ENCODE measurements at places on chromosomes 11 and 22. TPM values are rescaled to one million over a fixed set of nuclear protein-coding genes. Genes with fewer than 3 reads are reported as not detected.

DNA sequence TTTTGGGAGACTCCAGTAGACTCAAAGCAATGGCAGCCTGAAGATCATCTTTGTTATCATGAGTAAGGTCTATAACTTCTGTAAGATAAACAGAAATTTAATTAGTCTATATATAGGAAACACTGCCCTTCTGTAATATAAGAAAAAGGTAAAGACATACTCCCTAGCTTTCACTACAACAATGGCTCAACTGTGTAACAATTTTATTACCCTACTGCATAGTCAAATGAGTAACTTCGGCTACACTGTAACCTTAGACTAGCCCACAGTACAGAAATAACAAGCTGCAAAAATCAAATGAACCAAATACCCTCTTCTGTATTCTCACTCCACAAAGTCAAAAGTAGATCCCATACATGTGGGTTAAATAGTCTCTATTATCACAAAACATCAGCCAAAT is 33.7 kb downstream of the USP28 start:
- peaks cover 59% of the 10 kb centered on the region for H3K36me3 ChIP-seq
- H3K27me3 ChIP-seq = no peaks in the 10 kb centered on the region
- no peak overlapping the region for H3K27ac ChIP-seq
- H3K4me3 ChIP-seq = no peak overlapping the region
- no peak for DNase-seq

- peaks cover 14% of the 10 kb centered on the region for H3K36me3 ChIP-seq
- H3K27ac ChIP-seq = no peak overlapping the region
- peaks cover 7% of the 10 kb centered on the region for H3K4me1 ChIP-seq
- H3K27me3 ChIP-seq = no peaks in the 10 kb centered on the region
Measured at GRCh38 chr11:66006134-66006890, 4.0 kb downstream of the BANF1 start.

OVCH2 gene
- total RNA-seq = not detected

SLC16A8 gene
- total RNA-seq = 0.28 TPM

DNA sequence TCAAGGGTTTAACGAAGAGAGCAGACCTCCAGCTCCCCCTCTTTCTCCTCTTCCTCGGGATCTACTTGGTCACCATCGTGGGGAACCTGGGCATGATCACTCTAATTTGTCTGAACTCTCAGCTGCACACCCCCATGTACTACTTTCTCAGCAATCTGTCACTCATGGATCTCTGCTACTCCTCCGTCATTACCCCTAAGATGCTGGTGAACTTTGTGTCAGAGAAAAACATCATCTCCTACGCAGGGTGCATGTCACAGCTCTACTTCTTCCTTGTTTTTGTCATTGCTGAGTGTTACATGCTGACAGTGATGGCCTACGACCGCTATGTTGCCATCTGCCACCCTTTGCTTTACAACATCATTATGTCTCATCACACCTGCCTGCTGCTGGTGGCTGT is 363 bp downstream of the OR8A1 start:
- no peak overlapping the region for H3K4me3 ChIP-seq
- no peaks in the 10 kb centered on the region for H3K36me3 ChIP-seq
- DNase-seq = no peak
- no peaks in the 10 kb centered on the region for H3K4me1 ChIP-seq
- H3K27ac ChIP-seq = no peak overlapping the region

DNA sequence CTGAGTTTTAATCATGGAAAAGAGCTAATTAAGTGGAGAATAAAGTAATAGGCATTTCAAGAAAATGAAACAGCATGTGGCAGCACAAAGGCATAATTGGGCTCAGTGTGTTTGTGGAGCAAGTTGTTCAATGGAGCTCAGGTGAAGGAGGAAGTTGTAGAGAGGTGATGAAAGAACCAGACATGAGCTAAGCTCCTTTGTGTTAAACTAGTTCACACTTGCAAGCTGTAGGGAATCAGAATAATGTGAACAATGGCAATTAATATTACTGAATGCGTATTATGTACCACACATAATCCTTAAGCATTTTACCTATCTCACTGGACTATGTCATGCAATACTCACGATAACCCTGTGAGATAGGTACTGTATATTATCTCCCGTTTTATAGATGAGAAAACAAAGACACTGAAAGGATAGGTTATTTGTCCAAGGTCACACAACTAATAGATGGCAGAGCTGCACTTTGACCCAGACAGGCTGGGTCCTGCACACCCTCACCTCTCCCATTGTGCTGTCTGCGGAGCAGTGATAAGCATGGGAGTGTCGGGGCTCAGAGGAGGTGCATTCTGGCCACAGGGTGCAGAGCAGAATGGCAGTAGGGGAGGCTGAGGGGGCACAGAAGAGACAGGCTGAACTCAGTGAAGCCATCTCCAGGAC is 8.9 kb downstream of the OLFML1 start:
- H3K4me1 ChIP-seq = no peaks in the 10 kb centered on the region
- H3K4me3 ChIP-seq = no peak overlapping the region
- no peaks in the 10 kb centered on the region for H3K36me3 ChIP-seq
- no peaks in the 10 kb centered on the region for H3K27me3 ChIP-seq
- no peak overlapping the region for H3K27ac ChIP-seq
- no peak for DNase-seq

GPR83 gene
- total RNA-seq = 0.12 TPM

ZP1 gene
- total RNA-seq = not detected

DNA sequence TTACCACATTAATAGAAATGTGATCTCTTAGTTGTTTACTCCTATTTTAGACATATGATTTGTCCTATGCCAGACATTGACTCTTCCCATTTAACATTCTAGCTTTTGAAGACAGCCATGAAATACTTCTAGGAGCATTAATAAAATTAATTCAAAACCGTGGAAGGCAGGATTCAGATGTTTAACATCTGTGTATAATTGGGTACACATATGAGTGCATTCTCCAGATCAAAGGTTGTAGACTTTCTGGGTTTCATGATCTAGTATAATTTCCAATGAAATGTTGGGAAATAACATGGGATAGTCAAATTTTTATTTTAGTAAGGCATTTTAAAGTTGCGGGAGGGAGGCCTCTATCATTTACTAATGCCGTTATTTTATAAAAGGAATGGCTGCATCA is 35.2 kb upstream of the CCDC89 start:
- no peak overlapping the region for H3K4me3 ChIP-seq
- H3K4me1 ChIP-seq = no peaks in the 10 kb centered on the region
- H3K36me3 ChIP-seq = no peaks in the 10 kb centered on the region
- no peak overlapping the region for H3K27ac ChIP-seq
- no peak for DNase-seq

DNA sequence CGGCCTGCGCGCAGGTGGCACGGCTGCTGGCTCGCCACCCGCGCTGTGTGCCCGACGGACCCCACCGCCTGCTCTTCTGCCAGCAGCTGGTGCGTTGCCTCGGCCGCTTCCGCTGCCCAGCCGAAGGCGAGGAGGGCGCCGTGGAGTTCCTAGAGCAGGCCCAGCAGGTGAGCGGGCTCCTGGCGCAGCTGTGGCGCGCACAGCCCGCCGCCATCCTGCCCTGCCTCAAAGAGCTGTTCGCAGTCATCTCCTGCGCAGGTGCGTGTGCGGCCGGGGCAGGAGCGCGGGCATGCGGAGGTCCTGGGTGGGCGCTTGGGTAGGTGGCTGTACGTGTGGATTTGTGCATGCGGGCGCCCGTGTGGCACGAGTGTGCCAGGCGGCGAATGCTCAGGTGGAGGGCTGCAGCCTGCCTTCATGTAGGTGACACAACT is 8.0 kb downstream of the USP35 start:
- no peak overlapping the region for H3K27ac ChIP-seq
- no peak for DNase-seq
- peaks cover 29% of the 10 kb centered on the region for H3K36me3 ChIP-seq
- H3K4me1 ChIP-seq = no peaks in the 10 kb centered on the region

DNA sequence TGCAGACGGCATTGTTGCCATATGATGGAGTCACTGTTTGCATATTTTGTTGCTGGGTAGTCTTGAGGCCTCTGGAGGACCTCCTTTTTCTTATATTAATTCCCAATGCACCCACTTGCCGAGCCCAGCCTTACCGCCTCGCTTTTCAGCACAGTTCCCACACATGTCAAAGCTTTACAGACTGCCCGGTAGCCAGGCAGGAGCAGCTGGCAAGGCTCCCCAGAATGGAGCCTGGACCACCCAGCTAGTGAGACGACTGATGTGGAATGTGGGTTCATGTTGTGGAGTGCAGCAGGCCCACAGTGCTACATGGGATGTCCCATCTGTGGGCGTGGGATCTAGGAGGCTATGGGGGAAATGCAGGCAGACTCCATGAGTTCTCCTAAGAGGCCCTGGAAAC is 99.4 kb upstream of the MTMR2 start:
- H3K4me3 ChIP-seq = no peak overlapping the region
- H3K4me1 ChIP-seq = no peaks in the 10 kb centered on the region
- H3K36me3 ChIP-seq = no peaks in the 10 kb centered on the region
- H3K27me3 ChIP-seq = no peaks in the 10 kb centered on the region
- no peak overlapping the region for H3K27ac ChIP-seq

- no peaks in the 10 kb centered on the region for H3K4me1 ChIP-seq
- H3K27ac ChIP-seq = no peak overlapping the region
- no peaks in the 10 kb centered on the region for H3K36me3 ChIP-seq
- no peaks in the 10 kb centered on the region for H3K27me3 ChIP-seq
- no peak for DNase-seq
Measured at GRCh38 chr11:9071692-9072091, 19.7 kb downstream of the SCUBE2 start.

GRCh38 chr11:67586568-67587250 is 3.1 kb downstream of the GSTP1 start:
- peaks cover 33% of the 10 kb centered on the region for H3K36me3 ChIP-seq
- no peak overlapping the region for H3K4me3 ChIP-seq
- no peaks in the 10 kb centered on the region for H3K27me3 ChIP-seq
- no peak overlapping the region for H3K27ac ChIP-seq
- no peak for DNase-seq

TESMIN gene
- total RNA-seq = 0.78 TPM

DNA sequence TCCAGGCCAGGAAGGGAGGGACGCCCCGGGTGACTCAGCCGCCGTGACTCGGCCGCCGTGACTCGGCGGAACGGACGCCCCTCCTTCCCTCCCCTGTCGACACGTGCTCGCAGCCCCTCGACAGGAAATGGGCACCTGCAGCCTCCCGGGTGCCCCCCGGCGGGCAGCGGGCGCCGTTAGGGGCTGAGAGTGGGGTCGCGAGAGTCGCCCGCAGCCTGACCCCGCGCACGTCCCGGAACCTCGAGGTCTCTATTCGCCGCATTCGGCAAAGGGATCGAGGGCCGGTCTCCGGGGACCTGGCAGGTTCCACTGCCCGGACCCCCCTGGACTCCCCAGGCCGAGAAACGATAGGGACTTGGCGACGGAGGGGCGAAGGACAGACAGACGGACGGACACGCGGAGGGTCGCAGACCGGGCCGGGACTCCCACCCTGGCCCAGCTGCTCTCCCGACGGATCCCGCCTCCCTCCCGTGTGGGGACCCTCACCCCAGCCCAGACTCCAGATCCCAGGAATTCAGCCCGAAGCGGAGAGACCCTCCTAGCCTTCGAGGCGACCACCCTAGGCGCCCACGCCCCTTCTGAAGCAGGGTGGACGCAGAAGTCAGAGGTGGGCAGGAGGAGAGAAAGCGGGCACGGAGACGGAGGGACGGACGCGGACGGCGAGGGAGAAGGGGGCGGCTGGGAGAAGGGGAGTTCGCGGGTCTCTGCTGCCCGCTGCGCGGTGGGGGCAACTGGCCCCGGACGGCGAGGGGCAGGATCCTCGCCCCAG is 648 bp downstream of the FOSL1 start:
- H3K36me3 ChIP-seq = no peaks in the 10 kb centered on the region
- H3K4me1 ChIP-seq = peaks cover 16% of the 10 kb centered on the region
- H3K27me3 ChIP-seq = no peaks in the 10 kb centered on the region
- H3K4me3 ChIP-seq = peak overlapping the region; percentile 59

DNA sequence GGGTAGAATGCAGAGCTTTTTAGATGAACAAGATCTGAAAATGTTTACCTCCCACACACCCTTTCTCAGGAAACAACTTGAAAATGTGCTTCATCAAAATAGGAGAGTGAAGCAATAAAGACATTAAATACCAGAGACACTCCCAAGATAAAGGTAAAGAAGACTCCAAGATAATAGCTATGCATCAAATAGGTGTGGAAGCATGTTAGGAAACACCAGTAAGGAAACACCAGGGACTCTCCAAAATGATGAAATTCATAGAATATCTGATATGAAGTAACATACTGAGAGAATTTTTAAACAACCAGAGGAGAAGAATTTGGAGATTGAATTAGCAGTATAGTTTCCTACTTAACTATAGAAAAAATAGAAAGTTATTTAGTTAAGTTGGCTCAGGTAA is 57.0 kb downstream of the OR10A6 start:
- no peak overlapping the region for H3K27ac ChIP-seq
- DNase-seq = no peak
- H3K4me1 ChIP-seq = no peaks in the 10 kb centered on the region
- no peaks in the 10 kb centered on the region for H3K36me3 ChIP-seq

- H3K27ac ChIP-seq = no peak overlapping the region
- no peak overlapping the region for H3K4me3 ChIP-seq
- H3K4me1 ChIP-seq = no peaks in the 10 kb centered on the region
- H3K36me3 ChIP-seq = no peaks in the 10 kb centered on the region
- no peaks in the 10 kb centered on the region for H3K27me3 ChIP-seq
Measured at GRCh38 chr11:35752115-35752514, 89.5 kb downstream of the TRIM44 start.

DNA sequence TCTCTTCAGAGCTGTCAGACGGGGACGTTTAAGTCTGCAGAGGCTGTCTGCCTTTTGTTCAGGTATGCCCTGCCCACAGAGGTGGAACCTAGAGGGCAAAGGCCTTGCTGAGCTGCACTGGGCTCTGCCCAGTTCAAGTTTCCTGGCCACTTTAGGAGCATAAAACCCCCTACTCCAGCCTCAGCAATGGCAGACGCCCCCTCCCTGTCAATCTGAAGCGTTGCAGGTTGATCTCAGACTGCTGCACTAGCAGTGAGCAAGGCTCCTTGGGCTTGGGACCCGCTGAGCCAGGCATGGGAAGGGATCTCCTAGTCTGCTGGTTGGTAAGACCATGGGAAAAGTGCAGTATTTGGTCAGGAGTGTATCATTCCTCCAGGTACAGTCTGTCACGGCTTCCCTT is 66.6 kb upstream of the TP53I11 start:
- no peaks in the 10 kb centered on the region for H3K4me1 ChIP-seq
- no peak for DNase-seq
- no peak overlapping the region for H3K4me3 ChIP-seq
- no peak overlapping the region for H3K27ac ChIP-seq

PLEKHA7 gene
- total RNA-seq = 24.6 TPM

DNA sequence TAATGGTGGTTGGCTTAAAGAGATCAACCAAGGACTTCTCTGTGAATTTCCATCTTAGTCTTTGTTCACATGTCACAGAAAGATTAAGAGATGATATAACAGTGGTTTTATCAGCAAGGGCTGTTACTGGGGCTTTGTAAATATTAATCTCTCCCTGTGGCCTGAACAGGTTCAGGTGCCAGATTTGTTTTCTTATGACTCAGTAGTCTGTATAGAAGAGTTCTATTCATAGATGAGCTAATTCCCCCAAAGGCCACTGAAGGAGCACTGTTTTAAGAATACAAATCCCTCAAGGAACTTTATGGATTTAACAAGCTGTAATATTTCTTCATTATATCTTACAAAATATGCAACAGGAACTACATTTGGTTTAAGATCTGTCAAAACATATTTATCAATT is 50.4 kb downstream of the TCP11L1 start:
- no peak overlapping the region for H3K4me3 ChIP-seq
- H3K36me3 ChIP-seq = peaks cover 20% of the 10 kb centered on the region
- no peaks in the 10 kb centered on the region for H3K27me3 ChIP-seq
- no peak overlapping the region for H3K27ac ChIP-seq
- no peaks in the 10 kb centered on the region for H3K4me1 ChIP-seq

- peak overlapping the region; percentile 65 for H3K27ac ChIP-seq
- DNase-seq = no peak
- no peak overlapping the region for H3K4me3 ChIP-seq
- H3K4me1 ChIP-seq = no peaks in the 10 kb centered on the region
- no peaks in the 10 kb centered on the region for H3K27me3 ChIP-seq
Measured at GRCh38 chr22:19218541-19219233, 40.2 kb upstream of the SLC25A1 start.

All from right atrium auricular region (tissue), 2 donors.